ENCODE measurements at places on chromosomes 5 and 9.

DNA sequence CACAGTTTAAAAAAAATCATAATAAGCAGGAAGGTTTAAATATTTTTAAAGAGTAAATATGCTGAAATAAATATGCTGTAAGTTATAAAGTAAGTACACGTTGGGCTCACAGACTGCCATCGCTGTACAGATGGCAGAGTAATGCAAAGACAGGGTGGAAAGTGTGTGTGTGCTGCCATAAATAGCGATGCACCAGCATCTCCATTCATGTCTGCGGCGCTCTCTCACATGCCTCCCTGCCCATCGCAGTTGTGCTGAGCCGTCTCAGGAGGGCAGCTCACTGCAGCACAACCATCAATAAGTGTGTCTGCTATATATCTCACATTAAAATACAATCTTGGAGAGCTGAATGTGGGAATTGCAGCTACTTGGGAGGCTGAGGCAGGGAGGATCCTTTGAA, 14.3 kb downstream of the MOCS2 start:
- DNase-seq = no peak

- DNase-seq = no peak
Measured at GRCh38 chr5:138935466-138935865, 60.3 kb upstream of the LRRTM2 start.

- no peak for DNase-seq
Measured at GRCh38 chr5:154269414-154269813, 78.9 kb downstream of the GALNT10 start.

DNA sequence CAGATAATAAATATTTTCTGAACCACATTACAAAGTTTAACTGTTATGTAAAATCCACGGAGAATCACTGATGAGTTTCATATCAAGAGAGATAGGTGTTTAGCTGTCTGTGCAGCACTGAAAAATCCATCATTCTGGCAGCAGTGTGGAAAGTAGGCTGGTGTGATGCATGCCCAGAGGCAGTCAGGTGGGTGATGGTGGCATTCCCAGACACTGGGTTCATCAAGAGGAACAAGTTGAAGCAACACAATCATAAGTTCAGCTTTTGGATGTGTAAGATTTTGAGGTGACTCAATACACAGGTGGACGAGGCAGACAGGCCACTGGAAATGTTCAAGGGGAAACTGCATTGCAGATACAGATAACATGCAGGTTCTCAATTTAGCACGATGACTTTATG, 11.9 kb downstream of the DNAH5 start:
- DNase-seq = no peak

DNA sequence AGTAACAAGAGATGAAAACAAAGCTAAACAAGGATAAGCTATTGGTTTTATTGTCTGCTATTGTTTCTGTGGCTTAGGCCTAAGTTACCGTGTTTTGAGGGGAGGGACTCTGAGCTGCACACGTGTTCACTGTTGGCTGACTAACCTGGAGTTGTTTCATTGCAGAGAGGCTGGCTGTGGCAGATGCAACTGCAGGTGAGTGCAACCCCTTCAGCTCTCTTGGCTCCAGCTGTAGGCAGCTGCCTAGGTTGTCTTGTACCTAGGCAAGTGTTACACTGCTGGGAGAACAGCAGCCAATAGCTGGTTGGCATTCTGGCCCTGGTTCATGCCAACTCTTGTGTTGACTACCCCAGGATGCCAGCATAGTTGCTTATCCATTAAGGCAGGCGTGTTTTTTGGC, 17.6 kb upstream of the MATR3 start:
- DNase-seq = no peak

- no peak for DNase-seq
Measured at GRCh38 chr9:97447001-97447400, 35.1 kb downstream of the TDRD7 start.

GRCh38 chr5:58530942-58531490, 39.8 kb downstream of the GAPT start:
- DNase-seq = no peak

DNA sequence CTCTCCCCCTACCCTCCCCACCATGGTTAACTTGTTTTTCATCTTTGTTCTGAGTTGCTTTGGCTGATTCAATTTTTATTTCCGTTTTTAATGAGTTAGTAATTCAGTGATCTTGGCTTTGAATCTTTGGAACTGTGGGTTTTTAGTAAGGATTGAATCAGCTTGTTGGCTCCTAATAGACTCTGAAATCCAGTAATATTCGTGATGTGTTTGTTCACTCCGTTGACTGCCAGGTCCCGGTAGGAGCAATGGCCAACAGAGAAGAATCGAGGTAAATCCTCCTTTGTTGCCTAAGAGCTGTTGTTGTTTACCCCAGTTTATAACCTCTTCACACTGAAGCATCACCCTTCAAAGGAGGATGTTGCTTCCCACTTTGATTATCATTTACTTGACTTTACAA, 92.7 kb downstream of the PCSK1 start:
- peak; percentile 53 for DNase-seq

DNA sequence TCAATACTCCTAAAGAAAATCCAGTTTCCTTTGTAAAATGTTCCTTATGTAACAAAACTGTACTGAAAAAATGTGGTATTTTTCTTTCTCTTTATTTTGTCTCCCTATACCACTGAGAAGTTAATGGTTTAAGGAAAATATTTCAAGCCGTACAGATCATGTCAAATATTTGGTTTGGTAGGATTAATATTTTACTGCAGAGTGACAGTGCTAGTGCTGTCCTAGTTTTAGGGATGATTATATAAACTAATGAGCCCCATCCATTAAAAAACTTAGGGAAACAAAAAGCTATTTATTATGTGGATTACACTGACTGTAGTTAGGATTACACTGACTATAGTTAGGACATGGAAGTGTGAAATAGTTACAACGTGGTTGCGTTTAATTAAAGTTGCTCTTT, 209.1 kb downstream of the CD180 start:
- no peak for DNase-seq

GRCh38 chr5:2044041-2044440, 161.3 kb upstream of the IRX4 start:
- DNase-seq = no peak

DNA sequence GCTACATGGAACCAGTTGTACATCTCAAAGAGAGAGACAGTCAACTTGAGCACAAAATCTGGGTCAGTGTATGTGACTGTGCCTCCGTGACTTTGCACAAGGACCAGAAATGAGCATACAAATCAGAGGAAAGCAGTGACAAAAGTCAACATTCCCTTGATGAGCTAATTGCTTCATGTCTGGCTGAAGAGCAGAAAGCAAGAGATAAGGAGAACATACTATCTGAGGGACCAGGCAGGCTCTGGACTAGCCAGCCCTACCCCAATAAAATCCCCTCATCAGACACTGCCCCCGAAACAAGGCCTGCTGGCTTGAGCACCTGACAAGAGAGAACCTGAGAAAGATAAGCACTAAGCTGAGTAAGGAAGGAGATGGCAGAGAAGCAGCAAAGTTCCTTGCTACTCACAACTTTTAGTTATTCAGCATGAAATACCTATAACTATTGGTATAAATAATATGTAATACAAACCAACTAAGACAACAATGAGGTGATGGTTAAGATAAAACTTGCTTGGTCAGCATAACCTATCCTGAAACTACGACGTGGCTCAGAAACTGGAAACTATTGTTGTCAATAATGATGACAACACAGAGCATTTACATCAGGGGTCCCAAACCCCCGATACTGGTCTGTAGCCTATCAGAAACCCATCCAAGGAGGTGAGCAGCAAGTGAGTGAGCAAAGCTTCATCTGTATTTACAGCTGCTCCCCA, 9.5 kb downstream of the SIL1 start:
- DNase-seq = no peak

- DNase-seq = no peak
Measured at GRCh38 chr5:134494780-134495179, 30.7 kb upstream of the JADE2 start.

- no peak for DNase-seq
Measured at GRCh38 chr9:129126749-129127618, 15.8 kb downstream of the PTPA start.

Measured in stromal cell of bone marrow (primary cell).